ENCODE measurements at places on chromosomes 5 and 9.

DNA sequence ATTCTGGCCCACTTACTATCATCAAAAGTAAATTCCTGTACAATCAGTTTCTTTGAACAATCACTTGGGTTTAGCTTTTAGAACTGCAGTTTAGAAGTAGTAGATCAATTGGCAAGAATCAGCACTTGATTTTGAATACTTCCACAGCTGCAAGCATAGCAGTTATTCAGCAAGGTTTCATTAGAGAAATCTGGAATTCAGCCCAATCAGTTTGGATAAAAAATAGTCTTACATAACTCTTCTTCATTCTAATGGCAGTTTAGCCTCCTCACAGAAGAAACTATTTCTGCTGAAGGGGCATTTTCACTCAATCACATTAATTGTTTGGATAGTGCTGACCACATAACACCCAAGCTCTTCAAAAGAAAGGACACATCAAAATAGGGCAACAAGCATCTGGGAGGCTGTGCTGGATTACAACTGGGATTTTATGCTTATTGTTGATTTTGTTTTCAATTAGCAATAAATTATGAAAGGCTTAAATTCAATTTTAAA, 336.2 kb upstream of the PDE4D start:
- no peak for DNase-seq

GRCh38 chr9:135692410-135692809, 6.9 kb downstream of the SOHLH1 start:
- DNase-seq: no peak

DNA sequence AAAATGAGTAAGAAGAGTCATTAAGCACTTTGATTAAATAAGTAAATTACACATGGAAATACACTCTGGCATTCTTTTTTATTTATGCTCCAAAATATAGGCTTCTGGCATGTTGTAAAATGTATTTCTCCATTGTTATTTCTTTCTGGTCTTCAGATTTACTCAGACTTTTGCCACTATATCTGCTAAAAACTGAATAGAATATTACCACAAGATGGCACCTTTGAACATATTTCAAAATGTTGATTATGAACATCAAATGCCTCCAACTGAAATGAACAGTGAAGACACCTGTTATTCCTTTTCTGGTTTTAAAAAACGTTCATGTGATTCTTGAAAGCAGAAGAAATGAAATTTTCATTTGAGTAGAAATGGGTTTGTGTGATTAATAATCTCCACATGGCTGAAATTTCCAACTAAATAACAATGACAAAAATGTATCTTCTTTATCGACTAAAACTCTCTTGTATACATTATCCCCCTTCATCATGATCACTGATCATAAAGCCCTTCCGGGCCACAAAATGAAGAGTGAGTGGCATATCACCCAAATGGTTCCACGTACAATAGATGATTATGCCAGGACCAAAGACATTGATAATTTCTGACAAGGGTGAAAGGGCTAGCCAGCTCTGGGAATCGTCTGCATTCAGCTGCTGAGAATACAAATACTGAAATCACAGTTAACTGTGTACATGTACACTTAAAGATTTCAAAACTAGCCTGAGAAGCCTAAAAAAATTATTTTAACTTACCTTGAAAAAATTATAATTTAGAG, 23.8 kb downstream of the TYRP1 start:
- DNase-seq: no peak

GRCh38 chr5:447501-447900, 4.5 kb downstream of the EXOC3 start:
- no peak for DNase-seq

DNA sequence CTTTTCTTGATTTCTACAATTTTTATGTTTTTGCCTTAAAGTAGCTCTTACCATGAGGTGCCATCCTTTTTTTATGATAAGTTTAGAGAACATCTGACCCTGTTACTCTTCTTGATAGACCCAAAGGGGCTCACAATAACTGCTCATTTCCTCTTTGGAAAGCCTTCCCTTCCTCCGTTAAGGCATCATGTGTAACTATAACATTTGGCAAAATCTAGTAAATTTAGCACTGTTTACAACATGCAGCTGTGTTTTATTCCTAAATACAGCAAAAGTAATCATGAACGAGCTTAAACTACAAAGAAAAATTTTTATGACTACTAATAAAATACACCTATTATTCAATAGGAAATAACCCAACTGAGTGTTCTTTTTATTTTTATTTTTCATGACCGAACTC, 705.1 kb downstream of the MAT2B start:
- no peak for DNase-seq

- no peak for DNase-seq
Observed at GRCh38 chr5:136992796-136993489, 506.2 kb downstream of the SPOCK1 start.

- no peak for DNase-seq
Observed at GRCh38 chr5:148760945-148761638, 65.3 kb upstream of the ADRB2 start.

- DNase-seq: no peak
Observed at GRCh38 chr5:151221574-151221973, 2.3 kb downstream of the CCDC69 start.

DNA sequence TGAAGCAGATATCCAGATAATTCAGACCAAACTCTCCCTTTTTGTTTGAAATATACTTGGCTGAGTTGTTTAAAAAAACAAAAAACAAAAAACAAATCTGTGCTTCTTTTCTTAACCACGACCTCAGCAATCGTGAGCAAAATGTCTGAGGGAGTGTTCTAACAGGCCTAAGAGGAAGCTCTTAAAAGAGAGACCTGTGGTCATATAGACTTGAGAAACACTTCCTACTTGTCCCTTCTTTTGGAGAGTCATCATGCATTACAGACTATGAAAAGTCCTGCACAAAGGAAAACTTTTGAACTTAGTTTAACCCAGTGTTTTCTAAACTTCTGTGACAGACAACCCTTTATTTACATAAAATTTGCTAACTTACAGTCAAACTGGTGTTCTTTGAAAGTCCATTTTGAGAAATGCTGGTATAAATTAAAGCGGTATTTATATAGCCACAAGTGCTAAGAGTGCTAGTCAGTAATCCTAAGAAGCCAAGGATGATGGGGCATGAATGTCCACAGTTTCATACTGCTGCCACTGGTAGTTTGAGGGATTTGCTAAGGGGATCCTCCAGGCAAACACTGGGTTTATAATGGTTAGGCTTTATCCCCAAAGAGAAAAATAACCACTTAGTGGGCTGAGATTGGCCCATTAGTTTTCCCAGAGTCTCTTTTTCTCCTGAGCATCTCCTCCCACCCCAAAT, 199.8 kb downstream of the LRRC70 start:
- no peak for DNase-seq

DNA sequence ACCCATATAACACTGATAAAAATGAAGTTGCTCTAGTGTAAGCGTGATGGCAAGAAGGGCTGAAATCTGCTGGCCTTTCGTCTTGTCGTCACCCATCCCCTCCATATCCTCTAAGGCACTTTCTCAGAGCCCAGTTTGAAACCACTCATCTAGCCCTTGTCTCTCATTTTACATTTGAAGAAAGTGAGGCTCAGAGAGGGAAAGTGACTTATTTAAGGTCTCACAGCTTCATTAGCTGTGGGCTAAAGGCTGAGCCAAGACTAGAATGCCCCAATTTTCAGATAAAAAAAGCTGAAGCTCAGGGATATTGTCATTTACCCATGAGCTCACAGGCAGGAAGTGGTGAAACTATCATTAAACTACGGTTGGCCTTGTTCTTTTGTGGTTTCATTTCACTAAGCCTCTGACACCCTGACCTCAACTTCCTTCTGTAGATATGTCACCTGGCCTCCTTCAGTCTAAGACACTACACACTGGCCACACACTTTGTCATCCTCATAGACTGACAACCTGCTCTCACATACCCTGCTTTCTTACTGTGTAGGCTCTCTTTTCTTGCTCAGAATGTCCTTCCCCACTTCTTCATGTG, 176.7 kb upstream of the DMAC1 start:
- DNase-seq: no peak

GRCh38 chr9:130034570-130034969, 8.4 kb downstream of the FNBP1 start:
- DNase-seq: no peak

- no peak for DNase-seq
Observed at GRCh38 chr5:148005788-148006520, 57.8 kb upstream of the SPINK5 start.

- DNase-seq: no peak
Observed at GRCh38 chr5:175387144-175387543, 56.8 kb downstream of the DRD1 start.

- no peak for DNase-seq
Observed at GRCh38 chr9:133558191-133559126, 24.0 kb downstream of the ADAMTSL2 start.

GRCh38 chr9:115930472-115930871, 223.1 kb upstream of the PAPPA start:
- no peak for DNase-seq

DNA sequence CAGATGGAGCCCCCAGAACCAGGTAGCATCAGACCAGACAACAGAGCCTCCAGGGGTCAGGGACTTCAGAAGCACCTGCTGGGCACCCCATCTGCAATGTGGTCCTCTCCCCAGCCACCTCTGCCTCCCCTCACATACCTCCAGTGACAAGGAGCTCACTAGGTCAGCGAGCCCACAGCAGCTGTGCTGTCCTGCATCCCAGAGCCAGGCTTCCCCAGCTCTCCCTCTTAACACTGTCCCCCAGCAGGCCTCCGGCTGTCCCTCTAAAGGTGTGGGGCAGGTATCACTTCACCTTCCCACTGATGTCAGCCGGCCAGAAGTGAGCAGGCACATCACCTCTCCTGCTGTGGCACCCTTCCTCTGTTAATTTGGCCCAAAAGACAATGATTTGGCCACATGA, 83.6 kb downstream of the LMX1B start:
- DNase-seq: no peak

DNA sequence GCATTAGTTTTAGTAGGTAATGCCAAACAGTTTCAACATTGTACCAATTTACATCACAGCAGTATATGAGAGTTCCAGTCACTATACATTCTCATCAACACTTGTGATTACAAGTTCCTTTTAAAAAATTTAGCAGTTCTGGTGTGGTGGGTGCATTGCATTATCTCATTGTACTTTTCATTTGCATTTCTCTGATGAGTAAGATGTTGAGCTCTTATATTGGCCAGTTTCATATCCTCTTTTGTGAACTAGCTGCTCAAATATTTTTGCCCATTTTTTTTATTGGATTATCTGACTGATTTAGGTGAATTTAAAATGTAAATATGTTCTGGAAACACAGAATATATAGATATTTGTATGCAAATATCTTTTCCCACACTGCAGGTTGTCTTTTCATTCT, 160.9 kb upstream of the NR3C1 start:
- DNase-seq: no peak

DNA sequence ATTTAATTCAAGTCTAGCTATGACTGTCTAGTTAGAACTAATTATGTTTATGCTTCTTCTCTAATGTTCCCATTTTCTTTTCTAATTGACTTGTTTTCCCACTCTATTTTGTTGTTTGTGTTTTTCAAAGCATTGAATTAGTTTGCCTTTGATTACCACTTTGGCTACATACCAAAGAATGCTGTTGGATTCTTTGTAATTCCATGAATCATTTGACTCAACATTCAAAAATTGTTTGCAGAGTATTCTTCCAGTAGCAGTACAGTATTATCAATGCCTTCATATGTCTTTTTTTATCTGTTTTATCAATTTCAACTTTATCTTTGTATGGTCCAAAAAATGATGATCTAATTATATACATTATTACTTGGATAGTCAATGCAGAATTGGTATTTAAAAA, 288.7 kb downstream of the RFX3 start:
- DNase-seq: no peak

- DNase-seq: no peak
Observed at GRCh38 chr9:124549016-124549415, 41.8 kb upstream of the NR5A1 start.

GRCh38 chr5:145025775-145026174, 809.4 kb downstream of the PRELID2 start:
- no peak for DNase-seq

- no peak for DNase-seq
Observed at GRCh38 chr9:133457748-133458147, 2.0 kb upstream of the CACFD1 start.

GRCh38 chr9:99778308-99778707, 43.4 kb upstream of the NR4A3 start:
- no peak for DNase-seq

DNA sequence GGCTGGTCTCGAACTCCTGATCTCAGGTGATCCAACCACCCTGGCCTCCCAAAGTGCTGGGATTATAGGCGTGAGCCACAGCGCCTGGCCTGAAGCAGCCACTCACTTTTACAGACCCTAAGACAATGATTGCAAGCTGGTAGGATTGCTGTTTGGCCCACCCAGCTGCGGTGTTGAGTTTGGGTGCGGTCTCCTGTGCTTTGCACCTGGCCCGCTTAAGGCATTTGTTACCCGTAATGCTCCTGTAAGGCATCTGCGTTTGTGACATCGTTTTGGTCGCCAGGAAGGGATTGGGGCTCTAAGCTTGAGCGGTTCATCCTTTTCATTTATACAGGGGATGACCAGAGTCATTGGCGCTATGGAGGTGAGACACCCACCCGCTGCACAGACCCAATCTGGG, 1.5 kb downstream of the CA9 start:
- no peak for DNase-seq

- DNase-seq: no peak
Observed at GRCh38 chr9:89225587-89225986, 47.0 kb upstream of the SHC3 start.

DNA sequence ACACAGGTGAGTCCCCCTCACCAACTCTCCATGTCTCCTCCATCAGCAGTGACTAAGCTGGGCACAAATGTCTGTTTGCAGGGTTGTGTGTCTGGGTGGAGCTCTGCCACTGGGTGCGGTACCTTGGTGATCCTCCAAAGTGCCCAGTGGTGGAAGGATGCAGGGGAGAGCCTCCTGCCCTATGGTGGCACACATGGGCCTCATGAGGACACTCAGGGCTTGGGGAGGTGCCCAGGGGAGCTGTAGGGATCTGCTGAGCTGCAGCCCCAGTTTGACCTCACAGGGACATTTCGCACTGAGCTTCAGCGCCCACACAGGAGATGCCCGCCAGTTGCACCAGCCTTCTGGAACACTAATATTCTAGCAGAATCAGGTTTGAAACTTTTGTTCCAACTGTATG, 29.5 kb downstream of the S1PR3 start:
- no peak for DNase-seq

GRCh38 chr5:3312299-3312698, 283.3 kb upstream of the IRX1 start:
- DNase-seq: no peak

GRCh38 chr9:17130291-17130690, 4.5 kb upstream of the CNTLN start:
- no peak for DNase-seq

Data from NCI-H1105 (cell line).